ENCODE measurements at places on chromosomes 5 and 9.

- DNase-seq, result no peak
Measured at GRCh38 chr5:83487155-83487554, 15.6 kb downstream of the VCAN start.

DNA sequence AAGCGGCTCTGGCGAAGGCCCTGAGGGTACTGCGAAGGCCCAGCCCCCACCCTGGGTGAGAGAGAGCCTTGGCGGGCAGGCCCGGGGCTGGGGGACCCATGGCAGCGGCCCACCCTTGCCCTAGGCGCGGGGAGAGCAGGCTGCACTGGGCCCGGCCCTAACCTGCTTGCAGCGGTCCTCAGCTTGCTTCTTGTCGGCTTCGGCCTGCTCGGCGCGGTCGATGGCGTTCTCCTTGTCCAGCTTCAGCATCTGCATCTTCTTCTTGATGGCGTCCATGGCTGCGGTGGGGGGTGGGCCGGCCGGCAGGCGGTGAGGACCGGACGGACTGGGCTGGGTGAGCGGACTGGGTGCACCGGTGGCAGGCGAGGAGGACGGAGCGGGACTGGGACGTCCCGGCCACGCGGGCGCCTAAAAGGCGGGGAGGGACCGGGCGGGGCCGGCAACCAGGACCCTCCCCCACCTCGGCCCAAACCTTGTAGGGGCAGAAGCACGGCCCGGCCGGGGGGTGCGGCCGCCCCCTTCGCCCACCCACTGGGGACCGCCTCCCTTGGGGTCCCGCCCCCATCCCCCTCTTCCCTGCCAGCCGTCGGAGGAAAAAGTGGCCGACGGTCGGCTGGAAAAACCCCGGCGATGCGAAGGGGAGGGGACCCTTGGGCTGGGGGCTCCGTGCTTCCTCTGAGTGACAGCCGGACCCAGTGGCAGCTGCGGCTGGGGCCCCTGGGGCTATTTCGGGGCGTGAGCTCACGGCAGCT lies at the start of gene TPM2:
TSS of gene TPM2 (minus strand) at position 384 of the 752 bp plus-strand sequence. CDS start at position 276, 108 bp downstream.
- no peak for DNase-seq

DNA sequence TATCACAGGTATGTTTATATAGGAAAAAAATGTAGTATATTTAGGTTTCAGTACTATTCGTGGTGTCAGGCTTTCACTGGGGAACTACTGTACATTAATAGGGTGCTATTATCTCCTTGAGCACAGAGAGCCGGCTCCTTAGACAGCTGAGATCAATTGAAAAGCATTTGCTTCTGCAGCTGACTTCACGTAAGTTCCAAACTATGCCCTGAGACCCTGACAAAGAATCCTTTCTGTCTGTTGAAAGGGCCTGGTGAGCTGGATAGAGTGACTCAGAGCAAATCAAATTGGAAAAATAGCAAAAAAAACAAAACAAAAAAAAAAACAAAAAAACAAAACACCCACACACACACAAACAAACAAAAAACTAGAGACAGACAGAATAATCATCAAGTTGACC lies 652.0 kb downstream of the MTRR start:
- DNase-seq, result no peak

DNA sequence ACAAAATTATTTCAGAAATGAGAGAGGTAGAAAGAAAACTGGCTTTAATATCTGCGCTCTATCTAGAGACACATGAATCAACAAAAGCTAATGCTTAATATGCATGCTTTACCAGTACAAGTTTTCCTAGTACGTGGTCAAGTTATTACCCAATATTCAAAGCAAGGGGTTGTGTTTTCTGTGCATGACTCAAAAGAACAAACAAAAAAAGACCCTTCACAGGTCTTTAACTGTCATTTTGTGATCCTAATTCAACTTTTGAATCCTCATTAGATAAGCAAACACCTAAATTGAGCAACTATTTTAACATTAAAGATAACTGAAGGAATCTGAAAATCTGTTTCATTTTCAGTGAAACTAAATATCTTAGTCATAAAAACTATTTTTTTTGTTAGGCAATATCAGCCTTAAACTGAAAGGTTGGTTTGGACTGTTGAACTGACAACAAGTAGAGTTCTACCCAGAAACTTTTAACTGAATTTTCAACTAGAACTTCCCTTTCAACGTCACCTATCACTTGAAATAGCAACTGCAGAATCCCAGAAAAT lies 12.5 kb downstream of the ST8SIA4 start:
- no peak for DNase-seq

DNA sequence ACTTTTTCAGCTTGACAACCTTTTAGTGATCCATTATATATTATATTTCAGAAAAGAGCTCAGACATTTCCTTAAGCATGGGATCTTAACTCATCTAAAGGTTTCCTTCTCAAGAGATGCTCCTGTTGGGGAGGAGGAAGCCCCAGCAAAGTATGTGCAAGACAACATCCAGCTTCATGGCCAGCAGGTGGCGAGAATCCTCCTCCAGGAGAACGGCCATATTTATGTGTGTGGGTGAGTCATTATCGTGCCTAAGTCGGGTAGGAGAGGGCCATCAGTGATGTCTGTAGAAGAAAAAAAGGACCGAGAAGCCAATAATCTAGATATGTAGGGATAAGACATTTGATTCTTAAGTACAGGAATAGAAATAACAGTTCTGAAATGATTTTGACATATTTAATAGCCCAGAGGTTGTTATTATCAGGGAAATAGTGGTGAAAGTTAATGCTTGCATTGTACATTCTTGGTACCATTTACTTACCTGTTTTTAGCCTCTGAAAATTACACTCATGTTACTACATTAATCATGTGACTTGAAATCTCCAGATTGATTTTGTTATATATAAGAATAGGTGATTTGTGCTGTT lies 28.2 kb downstream of the MTRR start:
- no peak for DNase-seq

DNA sequence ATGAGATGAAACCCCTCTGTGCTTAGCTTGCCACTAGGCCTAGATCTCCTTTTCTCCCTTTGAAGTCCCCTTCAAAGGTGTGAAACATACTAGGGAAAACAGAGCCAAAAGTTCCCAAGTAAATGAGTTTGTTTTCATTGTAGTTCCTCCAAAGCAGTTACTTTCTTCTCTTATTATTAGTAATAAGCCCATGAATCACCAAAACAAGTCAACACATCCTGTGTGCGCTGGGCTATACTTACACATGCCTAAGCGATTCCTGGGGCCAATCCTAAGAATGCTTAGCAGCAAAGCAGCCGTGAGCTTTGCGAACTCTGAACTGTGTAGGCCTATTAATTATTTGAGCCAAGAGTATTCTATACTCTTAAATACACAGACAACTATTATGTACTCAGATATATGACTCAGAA lies 7.6 kb downstream of the ENC1 start:
- DNase-seq, result no peak

DNA sequence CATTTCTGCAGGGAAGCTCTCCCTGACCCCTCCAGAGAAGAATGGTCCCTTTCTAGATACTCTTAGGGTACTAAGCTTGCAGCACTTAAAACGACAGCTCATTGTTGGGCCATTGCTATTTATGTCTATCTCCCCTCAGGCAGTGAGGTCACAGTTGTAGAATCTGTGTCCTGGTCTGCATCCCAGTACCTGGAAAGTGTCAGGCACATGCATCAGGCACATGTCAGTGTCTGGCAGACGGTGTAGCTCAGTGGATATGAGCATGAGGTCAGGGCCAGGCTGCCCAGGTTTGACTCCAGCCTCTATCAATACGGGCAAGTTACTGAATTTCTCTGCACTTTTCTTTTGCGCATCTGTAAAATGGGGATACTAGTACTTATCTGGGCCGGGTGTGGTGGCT lies 22.2 kb upstream of the EEIG1 start:
- DNase-seq, result no peak

- no peak for DNase-seq
Measured at GRCh38 chr9:123064716-123065115, 31.2 kb downstream of the GPR21 start.

- no peak for DNase-seq
Measured at GRCh38 chr9:127138444-127138843, 16.0 kb upstream of the ANGPTL2 start.

GRCh38 chr5:55823151-55823796 lies 27.9 kb upstream of the IL31RA start:
- no peak for DNase-seq

DNA sequence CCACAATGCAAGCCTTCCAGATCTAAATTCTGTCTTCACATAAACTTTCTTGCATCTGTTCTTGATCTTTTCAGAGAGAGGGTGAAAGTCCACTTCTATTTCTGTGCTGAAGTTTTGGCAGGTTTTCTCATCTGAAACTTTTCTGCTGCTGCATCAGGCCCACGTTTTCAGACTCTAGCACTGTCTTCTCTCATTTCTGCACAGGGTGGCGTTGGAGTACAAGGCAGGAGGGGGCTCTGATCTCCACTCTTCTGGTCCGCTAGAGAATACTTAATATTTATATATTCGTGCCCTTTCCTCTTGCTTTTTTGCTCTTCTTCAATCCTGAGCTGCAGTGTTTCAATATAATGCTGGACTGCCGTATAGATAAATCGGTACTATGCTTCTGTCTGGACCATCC lies 204.0 kb upstream of the PRDM9 start:
- DNase-seq, result no peak

DNA sequence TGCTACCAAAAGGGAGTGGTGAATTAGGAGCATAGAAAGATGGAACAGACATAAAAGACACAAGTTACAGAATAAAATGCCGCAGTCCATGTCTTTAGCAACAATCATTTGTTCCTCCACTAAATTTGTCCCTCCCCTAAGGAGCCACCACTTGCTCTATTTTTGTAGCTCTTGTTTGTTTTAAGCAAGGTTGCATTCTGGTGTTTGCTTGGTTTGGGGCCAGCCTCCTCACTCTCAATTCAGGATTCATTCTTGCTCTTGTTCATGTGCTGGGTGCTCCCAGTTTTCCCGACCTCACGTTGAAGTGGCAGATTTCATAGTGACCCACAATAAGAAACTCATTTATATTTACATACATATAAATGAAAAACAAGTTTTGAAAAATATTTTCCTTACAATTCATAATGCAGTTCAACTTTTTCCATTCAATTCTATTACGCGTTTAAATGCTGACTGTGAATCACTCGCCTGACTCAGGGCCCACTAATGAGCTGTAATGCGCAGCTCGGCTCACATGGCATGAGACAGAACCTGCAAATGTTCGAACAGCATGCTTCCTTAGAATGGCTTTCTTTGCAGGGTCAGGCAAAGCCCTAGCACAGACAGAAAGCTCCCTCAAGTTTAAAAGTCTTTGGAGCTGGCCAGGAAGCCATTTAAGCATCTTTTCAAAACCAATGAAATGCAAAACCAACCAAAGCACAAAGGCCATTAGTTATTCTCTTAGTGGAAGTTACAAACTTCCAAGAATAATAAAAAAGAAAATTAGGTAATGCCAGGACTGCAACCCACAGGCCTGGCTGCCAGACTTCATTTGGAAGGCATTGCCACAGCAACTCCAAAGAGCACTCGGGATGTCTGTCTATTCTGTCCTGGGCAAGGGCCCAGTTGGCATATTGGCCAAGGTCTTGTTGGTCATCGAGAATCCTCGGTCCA lies 41.7 kb downstream of the RETREG1 start:
- no peak for DNase-seq

DNA sequence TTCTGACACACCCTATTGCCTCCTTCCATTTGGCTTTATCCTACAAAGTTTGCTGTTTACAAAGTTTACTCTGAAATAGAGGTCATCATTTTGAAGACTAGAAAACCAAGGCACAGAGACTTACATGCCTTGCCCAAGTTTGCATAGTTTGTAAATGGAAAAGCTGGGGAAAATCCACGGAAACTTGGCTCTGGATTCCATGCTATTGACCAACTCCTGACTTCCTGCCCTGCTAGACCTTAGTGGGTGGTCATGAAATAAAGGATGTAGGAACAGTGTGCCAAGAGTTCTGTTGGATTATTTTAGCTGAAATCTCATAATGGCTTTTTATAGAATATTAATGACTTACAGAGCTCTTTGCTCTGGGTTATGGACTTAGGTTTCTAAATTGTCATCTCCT lies 69.5 kb downstream of the GRIA1 start:
- no peak for DNase-seq

DNA sequence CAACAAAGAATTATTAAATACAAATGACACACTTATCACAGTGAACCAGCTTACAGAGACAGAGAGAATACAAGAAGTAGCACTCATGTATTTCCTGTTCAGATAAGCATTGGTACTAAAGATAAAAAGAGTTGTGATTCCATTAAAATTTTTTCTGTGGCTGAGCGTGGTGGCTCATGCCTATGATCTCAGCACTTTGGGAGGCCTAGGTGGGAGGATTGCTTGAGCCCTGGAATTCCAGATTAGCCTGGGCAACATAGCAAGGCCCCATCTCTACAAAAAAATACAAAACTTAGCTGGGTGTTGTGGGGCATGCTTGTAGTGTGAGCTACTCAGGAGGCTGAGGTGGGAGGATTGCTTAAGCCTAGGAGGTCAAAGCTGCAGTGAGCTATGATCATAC lies 32.9 kb downstream of the FCHO2 start:
- DNase-seq, result no peak

DNA sequence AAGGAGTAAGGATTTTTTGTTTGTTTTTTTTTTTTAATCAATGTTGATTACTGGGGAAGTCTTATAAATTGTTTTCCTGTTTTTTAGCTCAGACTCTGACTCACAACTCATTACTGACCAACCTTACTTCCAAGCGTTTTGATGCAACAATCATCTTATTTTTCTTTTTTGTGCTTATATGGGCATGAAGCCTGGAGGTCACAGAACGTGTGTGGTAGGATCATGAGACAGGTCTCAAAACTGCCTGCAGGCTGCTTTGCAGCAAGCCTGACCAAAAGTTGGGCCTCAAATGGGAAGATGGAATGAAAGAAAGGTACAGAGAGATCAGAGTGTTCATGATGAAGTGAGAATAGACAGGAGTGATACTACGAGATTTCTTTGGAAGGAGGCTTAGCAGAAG lies 38.5 kb downstream of the SNCAIP start:
- no peak for DNase-seq

DNA sequence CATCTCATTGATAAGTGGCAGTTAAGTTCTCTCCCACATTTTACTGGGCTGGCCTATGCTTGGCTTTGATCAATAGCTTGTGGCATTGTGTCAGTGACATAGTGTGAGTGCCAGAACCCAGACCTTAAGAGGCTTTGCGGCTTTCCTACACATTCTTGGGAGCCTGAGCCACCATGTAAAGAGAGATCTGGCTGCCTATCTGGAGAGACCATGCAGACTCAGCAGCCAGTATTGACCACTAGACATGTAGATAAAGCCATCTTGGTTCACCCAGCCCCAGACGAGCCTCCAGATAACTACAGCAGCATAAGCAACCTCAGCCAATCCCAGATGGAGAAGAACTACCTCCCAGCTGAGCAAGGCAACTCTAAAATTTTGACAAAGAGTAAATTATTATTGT lies 28.6 kb downstream of the C9orf153 start:
- DNase-seq, result no peak

- no peak for DNase-seq
Measured at GRCh38 chr5:77863181-77863580, 87.0 kb upstream of the TBCA start.

All from NCI-H774 (cell line).